T-helper 2 cell treated with Interferon-gamma antibody and Interleukin-4, amounts not matched to agents 5 μg/mL and 100 μg/mL, for 36 hours (primary cell): ENCODE measurements at places on chromosomes 2 and 18.
A peak's percentile ranks its signal among the peaks of the same experiment; 100 is the strongest.

- no peak for DNase-seq
These were observed 79.6 kb downstream of the USP40 start for GRCh38 chr2:233486778-233487552.

DNA sequence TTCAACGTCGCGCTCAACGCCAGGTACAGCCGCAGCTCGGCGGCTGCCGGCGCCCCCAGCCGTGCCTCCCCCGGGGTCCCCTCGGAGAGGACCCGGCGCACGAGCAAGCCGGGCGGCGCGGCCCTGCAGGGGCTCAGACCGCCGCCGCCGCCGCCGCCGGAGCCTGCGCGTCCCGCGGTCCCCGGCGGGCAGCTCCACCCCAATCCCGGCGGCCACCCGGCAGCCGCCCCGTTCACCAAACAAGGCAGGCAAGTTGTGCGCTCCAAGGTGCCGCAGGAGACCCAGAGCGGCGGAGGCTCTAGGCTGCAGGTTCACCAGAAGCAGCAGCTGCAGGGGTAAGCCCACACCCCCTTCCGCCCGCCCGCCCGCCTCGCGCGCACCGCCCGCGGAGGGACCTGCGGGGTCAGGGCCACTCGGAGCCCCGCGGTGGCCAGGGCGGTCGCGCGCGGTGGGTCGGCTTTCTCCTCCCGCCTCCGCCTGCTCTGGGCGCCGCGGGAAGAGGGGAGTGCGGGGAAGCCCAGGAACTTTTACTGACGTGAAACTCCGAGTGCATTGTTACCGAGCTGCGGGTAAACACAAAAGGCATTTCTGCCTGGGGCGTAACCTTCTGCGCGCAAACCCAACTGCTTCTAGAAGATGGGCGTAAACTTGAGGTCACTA, 861 bp downstream of the LTBP1 start:
- peak; percentile 29 for DNase-seq

GRCh38 chr2:18401471-18401870, 159.0 kb downstream of the RDH14 start:
- DNase-seq = no peak

- DNase-seq = no peak
These were observed 18.6 kb upstream of the KLF7 start for GRCh38 chr2:207184348-207184747.
